ENCODE measurements at places on chromosomes 5 and 9.

DNA sequence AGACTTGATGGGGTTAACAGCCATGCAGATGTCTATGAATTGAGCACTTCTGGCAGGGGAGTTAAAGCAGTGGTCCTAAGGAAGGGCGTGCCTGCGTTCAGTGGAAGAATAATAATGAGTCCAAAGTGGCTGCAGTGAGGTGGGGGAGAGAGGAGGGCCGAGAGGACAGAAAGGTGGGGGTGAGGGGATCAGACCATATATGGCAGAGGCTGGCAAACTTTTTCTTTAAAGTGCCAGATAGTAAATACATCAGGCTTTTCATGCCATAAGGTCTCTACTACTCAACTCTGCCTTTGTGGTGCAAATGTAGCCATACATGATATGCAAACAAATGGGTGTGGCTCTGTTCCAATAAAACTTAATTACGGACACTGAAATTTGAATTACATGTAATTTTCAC lies 77.1 kb downstream of the STRBP start:
- no peak for DNase-seq

GRCh38 chr9:33443047-33443446 lies 4.3 kb downstream of the AQP3 start:
- no peak for DNase-seq

DNA sequence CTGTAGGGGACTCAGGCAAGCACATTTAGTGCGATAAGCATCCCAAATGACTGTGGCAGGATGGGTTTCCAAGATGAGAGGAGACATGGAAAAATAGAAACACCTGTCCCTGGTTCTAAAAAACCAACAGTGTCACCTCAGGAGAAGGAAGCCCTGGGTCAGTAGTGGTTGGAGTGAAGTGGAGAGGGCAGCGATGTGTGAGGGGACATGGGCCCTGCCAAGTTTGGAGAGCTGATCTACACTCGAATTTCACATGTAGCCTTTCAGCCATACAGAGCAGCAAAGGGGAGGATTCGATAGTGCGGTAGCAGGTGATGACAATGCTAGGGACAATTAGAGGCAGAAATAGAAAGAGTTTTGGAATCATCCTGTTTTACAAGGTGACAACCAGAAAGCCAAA lies 32.6 kb upstream of the LHX2 start:
- no peak for DNase-seq

GRCh38 chr5:34719029-34719428 lies 62.9 kb downstream of the RAI14 start:
- DNase-seq: no peak

DNA sequence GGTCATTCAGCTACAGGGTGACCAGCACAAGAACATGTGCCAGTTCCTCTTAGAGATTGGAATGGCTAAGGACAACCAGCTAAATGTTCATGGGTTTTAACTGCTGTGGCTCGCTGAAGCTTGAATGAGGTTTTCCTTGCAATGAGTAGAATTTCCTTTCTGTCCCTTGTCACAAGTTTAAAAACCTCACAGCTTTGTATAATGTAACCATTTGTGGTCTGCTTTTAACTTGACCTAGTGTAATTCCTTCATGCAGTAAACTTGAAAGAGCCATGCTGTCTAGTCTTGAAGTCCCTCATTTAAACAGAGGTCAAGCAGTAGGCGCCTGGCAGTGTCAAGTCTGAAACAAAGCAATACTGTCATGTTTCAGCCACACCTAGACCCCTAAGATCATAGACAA lies 181.3 kb upstream of the DMRT1 start:
- no peak for DNase-seq

DNA sequence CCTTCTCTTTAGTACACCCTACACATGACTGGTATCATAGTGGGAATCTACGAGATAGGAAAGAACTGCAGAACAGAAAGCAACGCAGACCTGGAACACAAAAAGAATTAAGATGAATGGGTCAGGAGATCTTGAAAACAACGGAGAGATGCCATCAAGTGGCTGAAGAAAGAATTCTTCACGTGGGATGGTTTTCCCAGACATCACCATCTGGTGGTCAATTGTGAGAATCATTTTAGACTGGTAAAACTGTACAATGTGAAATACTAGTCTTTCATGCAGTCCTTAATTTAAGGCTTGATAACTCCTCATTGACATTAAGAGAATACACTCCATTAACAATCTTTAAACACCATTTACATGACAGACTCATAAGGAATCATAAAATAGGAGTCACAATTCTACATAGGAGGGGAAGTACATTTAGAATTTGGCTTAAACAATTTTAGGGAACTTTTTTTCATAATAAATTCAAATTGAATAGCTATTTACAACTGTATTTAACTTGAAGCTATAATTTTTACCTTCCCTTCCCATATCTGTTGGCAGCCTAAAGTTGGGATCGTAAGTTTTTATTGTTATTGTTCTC lies 128.4 kb upstream of the TRPM3 start:
- DNase-seq: peak; percentile 12

GRCh38 chr5:172853355-172853975 lies 19.4 kb downstream of the ERGIC1 start:
- DNase-seq: no peak

- DNase-seq: no peak
Measured at GRCh38 chr9:99052815-99053715, 51.8 kb upstream of the TGFBR1 start.

- no peak for DNase-seq
Measured at GRCh38 chr9:2270565-2270964, 255.4 kb downstream of the SMARCA2 start.

DNA sequence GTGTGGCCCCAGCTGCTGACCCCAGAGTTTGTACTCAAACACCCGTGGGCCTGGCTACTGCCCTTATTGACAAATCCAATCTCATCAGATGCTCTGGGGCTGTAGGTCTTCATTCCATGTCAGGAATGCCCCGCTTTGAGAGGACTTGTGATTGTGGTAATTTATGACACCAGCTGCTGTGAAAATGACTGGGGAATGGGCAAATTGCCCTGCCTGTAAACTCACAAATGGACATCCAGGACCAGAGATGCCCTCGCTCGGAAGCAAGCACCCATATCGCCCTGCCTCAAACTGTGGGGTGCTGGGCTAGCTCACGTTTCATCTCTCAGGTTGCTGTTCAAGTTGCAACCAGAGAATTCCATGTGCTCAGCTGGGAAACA lies 225.9 kb upstream of the MAP3K1 start:
- DNase-seq: no peak

- DNase-seq: no peak
Measured at GRCh38 chr9:120351106-120351505, 228.9 kb downstream of the CDK5RAP2 start.

- DNase-seq: no peak
Measured at GRCh38 chr5:171614511-171614910, 171.1 kb upstream of the SMIM23 start.

DNA sequence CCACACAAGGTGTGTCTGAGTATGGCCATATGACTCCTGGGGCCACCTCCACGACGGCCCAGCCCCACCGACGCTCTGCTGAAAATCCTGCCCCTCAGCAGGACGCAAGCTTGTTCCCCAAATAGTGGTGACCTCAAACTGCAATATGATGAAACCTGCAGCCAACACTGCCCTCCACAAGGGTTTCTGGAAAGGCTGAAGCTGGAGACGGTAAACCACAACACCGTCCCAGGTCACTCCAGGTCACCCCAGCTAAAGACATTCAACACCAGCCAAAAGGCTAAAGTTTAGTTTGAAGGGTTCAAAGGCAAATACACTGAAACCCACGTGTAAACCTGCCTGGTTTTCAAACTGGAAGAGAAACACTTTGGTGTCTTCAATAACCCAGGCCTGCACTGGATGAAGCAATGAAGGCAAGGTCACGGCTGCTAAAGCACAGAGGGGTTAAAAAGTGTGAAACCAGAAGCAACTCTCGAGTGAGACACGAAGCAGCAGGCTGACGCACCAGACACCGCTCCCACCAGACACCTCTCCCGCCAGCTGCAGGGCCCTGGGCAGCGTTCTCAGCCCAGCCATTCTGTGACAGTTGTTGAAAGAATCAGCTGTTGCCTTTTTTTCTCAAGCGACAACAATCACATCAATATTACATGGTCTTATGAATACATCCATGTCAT lies 1.8 kb upstream of the LHX3 start:
- DNase-seq: no peak

- peak; percentile 44 for DNase-seq
Measured at GRCh38 chr5:115295777-115296123, 704 bp downstream of the CCDC112 start.

- DNase-seq: no peak
Measured at GRCh38 chr9:94610181-94610606, 16.6 kb upstream of the FBP2 start.

DNA sequence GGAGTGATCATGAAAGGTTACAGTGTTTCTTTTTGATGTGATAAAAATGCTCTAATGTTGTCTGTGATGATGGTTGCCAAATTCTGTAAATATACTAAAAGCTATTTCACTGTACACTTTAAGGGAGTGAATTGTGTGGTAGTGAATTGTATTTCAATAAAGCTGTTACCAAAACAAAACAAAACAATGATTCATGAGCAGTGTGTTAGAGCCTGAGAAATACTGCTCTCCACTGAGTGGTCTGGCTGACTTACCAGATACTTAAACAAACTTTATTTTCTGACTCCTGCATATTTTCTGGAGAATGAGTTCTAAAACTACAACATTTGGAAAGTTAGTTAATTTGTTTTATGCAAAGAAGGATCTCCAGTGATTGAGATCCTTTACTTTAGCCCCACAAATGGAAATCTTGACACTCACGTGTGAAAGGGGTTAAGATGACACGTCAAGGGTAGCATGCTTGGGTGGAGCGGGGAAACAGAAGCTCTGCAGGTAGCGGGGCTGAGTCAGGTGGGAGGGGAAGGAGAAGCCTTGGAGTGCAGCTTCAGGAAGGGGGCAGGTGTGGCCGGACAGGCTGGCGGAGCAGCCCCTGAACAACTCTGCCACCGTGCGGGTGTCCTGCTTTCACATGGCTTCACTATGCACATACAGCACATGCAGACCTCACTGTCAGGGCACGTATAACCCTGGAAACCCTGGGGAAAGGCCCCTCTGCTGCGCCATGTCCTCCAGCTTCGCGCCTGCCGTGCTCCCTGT lies 256.7 kb downstream of the IRX1 start:
- no peak for DNase-seq

- DNase-seq: no peak
Measured at GRCh38 chr9:88646539-88647300, 111.7 kb downstream of the NXNL2 start.

DNA sequence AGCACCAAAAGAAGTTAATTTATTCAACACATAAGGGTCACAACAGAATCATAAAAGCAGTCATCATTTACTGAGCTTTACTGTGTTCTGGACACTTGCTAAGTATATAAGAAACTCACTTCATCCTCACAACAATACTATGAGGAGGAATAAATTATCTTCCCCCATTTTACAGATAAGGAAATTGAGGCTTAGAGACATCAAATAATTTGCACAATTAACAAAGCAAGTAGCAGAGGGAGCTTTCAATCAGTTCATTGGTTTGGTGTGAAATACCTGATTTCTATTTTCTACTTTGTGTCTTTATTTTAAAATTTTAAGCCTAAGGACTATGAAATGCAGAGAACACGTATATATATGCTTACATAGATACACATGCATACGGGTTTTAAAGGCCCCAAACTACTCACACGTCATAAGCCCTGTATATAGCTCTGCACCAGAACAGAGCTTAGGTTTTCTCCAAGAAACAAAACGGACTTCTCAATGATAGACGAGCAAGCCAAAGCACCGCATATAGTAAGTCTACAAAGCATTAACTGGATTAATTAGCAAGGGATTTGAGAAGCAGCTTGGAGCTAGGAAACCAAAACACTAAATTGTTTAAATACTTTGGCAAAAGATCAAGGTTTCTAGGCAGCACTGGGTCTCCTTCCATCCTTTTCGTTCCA lies 95.6 kb downstream of the DENND1A start:
- DNase-seq: no peak

GRCh38 chr5:159178978-159179377 lies 30.4 kb downstream of the RNF145 start:
- DNase-seq: peak; percentile 93

DNA sequence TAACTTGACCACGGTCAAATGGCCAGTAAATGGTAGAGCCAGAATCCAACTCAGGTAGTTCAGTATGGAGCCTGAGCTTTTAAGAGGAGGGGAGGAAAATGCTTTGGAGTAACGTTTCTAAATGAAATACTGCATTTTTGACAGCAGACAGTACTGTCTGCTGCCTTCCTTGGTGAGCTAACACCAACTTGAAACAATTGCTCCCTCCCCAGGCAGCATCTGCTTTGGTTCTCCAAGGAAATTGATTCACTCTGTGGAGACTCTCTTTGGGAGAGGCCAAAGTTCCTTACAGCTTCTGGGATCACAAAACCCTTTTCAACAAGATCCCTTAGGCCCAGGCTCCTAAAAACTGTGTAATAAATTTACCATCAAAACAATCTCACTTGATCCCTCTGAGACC lies 75.2 kb upstream of the SSBP2 start:
- no peak for DNase-seq

DNA sequence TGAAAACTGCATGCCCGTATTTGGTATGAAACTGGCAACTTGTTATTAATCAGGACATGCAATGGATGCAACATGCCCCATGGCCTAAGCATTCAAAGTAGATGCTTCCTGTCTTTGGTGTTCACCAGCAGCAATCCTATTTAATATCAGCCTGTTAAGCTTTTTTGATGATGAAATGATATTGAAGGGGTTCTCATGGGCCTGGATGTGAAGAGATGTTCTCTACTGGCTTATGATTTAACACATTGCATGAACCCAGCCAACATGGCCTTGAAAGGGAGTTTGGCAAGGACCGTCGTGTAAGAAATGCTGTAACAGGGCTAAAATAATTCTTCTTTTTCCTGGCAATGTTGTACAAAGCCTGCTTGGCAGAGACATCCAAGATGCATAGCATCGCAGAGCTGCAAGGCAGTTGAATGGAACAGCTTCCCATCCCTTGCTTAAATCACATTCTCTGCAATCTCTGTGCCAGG lies 111.2 kb downstream of the SMARCA2 start:
- no peak for DNase-seq

DNA sequence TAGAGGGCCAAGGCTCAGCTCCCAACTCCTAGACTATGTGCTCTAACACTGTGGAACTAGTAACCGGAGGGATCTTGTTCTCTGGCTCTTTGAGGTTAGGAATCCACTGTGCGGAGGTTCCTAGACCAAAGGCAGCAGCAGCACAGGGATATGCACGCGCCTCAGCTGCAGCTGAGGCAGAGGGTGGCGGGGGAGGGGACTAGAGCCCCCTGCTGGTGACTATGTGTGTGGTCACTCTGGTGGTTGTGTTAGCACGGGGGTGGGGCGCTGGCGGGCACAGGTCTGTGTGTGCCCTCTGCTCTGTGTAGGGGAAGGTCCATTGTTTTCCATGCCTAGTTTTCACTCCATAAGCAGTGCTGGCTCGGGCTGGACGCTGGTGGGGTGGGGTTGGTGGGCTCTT lies 458.0 kb upstream of the IZUMO3 start:
- DNase-seq: no peak

GRCh38 chr9:136678624-136679023 lies 8.6 kb downstream of the AGPAT2 start:
- DNase-seq: no peak

DNA sequence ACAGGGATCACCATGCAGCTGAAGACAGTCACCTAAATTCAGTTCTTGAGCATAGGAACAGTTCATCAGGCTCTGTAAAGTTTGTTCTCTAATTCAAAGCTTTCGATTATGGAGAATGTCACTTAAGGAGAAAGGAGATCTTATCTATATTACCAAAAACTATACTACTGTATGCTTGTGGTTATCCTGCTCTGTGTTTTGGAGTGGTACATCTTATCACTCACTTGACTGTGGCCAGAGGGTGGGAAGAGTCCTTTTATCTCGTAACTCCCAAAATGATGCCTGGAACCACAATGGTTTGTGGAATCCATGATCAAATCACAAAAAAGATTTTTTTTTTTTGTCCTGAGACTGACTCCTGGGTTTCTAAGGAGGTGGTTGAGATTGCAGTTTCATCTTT lies 230.7 kb downstream of the COMMD10 start:
- no peak for DNase-seq

Measured in SW 1271 (cell line).